ENCODE measurements at places on chromosomes 6 and 20.

DNA sequence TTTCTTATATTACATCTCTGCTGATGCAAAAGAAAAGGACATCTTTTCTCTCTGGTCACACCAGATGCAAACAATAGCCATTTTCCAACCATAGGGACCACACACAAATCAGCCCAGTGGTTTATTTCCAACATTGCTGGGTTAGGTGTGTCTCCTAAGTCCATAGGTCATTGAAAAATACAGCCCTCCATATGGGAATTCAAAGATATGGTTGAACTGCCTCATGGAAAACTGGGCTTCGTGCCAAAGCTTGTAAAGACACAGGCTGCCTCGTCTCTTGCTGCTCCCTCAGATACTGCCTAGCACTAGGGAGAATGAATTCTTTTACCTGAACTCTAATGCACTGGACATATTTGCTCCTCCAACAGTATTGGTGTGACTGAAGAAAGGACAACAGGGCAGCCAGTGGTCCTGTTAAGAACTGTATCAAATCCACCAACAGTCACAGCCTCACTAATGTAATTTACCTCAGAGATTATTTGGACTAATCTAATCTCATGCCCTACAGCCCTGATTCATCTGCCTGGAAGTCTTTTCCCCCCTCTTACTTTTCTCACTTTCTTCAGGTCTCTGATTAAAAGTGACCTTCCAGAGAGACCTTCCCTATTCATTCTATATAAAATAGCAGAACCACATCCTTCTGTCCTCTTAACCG, 48.3 kb upstream of the TBC1D32 start:
- DNase-seq, result no peak

- no peak for DNase-seq
Observed at GRCh38 chr6:43193929-43194328, 11.9 kb downstream of the CUL9 start.

- DNase-seq, result no peak
Observed at GRCh38 chr6:32151863-32152768, at the start of gene PRRT1. PRRT1 (minus strand) TSS chr6:32151939; CDS start chr6:32151827, 112 bp downstream.

- no peak for DNase-seq
Observed at GRCh38 chr6:132952986-132953385, 138.6 kb downstream of the RPS12 start.

DNA sequence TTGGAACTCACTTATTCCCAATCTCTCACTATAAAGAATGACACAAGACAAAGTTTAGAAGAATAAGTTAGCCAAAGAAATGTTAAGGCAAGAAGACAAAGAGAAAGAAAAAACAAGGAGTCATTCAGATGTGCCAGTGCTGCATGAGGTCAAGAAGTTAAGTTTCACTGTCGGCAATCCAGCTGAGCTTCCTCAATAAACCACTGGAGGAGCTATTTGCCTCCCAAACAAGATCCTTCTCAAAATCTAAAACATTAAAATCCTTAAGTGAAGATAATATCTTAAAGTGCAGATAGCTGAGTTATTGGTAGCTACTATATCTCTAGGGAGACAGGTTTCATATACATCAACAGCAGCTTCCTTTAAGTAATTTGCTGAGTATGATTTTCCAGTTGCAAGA, 512.3 kb downstream of the HDGFL1 start:
- DNase-seq, result no peak

- DNase-seq, result no peak
Observed at GRCh38 chr6:143583542-143584327, 72.2 kb upstream of the FUCA2 start.

DNA sequence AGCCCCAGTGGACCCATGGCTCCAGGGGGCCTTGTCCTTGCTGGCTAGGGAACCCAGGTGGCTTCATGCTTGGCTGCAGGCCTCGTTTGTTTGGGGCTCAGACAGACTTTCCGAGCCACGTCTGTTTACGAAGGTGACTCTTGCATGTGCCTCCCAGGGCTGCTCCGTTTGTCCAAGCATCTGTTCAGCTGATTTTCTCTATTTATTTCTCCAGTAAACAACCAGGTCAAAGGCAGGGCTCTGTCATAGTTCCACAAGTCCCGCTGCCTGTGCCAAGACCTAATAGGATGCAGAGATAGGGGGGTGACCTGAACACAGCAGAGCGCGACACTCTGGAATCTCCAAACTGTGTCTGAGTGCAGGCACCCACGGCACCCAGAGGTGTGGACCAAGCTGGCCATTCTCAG, 12.8 kb upstream of the SPO11 start:
- no peak for DNase-seq

- peak; percentile 55 for DNase-seq
Observed at GRCh38 chr6:2891768-2892170, 11.3 kb downstream of the SERPINB9 start.

DNA sequence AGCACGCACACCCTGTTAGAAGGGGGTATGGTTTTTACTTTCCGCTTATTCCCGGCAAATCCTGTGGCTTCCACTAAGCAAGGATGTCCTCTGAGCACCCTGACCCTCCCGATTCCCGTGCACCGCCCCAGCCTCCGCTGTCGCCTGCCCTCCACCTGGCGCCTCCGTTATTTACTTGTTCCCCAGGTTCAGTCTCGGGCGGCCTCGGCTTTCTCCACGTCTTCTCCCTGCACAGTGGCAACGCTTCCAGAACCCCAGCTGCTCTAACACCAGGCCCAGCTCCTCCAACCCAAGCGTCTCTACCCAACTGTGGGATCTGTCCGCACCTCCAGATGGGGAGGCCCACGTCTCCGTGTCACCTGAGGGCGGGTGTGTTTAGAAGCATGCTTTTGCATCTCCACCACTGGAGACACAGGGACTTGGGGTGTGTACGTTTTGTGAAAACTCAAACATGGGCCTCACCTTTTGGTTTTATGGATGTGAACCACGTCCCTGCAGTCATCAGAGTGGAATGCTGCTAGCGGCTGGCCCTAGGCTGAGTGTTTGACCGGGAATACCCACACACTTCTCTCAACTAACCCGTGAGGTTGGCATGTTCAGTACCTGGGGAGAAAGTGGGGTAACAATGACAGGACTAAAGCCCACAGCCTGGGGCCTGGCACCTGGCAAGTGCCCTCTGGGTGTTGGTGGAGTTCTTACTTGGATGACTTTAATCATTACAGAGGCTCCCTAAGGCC, 79.9 kb downstream of the THBS2 start:
- no peak for DNase-seq

- no peak for DNase-seq
Observed at GRCh38 chr6:102407886-102408741, 1014.6 kb downstream of the GRIK2 start.

DNA sequence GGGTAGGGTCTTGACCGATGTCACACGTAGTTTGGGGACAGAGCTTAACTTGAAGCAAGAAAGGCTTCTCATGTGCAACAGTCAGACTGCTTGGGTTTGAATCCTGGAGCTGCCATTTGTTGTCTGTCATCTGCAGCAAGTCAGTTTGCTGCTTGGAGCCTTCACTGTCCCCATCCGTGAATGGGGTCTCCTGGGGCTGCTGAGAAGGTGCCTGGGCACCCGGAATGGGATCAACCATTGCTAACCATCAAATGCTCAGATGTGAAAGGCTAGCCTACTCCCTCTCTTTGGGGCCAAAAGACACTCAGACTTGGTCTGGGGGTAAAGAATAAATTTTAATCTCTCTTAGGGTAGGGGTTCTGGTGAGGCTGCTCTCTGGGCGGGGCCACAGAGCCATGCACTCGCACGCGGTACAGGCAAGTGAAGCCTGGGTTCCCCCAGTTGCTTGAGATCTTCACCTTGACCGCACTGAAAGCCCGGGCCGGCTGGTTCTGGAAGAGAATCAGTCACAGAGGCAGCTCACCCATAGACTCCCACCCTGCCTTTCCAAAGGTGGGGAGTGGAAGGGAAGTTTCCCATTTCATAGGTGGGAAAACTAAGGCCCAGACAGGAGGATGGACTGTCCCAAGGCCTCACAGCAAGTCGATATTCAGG, 20.6 kb downstream of the SUN5 start:
- no peak for DNase-seq

GRCh38 chr6:33417128-33417902, 592 bp downstream of the CUTA start:
- DNase-seq, result no peak

GRCh38 chr20:24507182-24507853, 37.9 kb downstream of the SYNDIG1 start:
- DNase-seq, result no peak

GRCh38 chr6:68758559-68758958, 123.5 kb downstream of the ADGRB3 start:
- DNase-seq, result no peak

- DNase-seq, result no peak
Observed at GRCh38 chr20:21509597-21510371, 4.1 kb downstream of the NKX2-2 start.

DNA sequence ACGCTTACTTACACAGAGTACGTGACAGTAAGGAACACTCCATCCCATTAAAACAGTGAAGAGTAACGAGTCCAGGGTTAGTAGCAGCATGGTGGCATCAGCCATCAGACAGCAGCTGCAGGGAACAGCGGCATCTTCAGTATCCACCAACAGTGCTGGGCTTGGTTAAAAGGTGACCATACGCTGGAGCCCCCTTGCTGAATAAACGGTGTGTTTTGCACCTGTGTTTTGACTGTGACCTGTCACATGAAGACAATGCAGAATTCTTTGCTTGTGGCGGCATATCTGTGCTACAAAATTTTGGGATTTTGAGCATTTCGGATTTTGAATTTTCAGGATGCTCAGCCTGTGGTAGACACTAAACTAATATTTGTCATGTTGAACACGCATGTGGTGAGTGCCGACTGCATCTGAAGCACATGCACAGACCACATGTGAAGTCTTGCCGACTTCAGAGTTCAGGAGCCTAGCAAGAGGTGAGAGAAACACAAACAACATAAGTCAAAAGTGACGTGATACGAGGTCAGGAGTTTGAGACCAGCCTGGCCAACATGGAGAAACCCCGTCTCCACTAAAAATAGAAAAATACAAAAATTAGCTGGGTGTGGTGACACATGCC, 69.3 kb upstream of the FRMD1 start:
- no peak for DNase-seq

DNA sequence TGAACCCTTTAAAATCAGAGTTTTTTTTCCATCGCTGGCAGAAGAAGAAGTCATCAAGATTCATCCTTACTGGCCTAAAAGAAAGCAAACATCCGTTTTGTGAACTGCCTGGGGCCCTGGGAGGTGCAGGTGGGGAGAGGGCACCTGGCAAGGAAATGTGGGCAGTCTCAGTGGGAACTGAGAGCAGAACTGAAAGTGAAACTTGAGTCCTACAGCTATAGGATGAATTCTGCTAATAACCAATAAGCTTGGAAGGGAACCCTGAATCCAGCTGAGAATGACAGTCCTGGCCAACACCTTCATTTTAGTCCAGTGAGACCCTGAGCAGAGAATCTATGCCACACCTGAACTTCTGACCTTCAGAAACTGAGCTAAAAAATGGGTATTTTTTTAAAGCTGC, 130.1 kb upstream of the ASCC3 start:
- DNase-seq, result no peak

DNA sequence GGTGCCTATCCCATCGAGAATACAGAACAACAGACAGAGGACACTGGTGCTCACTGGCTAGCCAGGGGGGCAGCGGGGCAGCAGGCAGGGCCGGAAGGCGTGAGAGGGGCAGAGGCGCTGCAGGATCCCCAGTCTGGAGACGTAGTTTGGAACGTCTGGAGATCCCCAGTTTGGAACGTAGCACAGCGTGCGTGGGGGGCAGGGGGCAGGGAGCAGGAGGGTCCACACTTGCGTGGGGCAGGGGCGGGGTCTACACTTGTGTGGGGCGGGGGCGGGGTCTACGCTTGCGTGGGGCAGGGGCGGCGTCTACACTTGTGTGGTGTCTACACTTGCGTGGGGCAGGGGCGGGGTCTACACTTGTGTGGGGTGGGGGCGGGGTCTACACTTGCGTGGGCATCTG, 107.2 kb downstream of the DACT2 start:
- no peak for DNase-seq

GRCh38 chr6:106490436-106490835, 129.9 kb downstream of the CRYBG1 start:
- no peak for DNase-seq

DNA sequence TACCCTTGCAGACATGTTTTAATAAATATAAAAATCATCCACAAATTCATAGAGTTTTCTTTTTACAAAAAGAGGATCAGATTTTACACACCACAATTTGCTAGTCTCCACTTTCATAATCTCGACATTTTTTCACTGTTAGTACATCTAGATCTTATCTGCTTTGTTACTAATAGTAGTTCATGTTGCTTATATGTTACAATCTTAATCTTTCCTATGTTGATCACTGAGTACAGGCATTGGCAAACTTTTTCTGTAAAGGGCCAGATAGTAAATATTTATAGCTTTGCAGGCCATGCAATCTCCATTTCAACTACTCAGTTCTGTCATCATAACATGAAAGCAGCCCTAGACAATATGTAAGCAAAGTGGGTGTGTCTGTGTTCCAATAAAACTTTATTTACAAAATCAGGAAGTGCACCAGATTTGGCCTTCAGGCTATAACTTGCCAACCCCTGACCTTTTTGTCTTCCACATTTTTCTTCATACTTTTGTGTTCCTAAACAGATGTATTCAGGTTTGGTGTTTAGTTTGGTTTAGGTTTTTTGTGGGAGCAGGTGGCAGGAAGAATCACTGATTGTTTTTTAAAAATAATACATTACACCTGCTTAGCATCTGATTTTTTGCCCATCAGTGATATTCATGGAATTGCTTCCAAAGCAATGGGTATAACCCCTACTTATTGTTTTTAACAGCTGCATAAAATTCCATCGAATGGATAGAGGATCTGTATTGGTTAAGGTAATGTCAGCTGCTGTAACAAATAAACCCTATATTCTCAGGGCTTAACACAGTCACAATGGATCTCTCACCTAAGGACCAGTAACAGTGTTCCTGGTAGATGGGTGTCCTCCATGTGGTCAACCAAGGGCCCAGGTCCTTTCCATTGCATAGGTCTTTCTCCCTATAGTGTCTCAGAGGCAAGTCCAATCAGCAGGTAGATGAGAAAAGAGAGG, 61.2 kb downstream of the EYA2 start:
- no peak for DNase-seq

- DNase-seq, result no peak
Observed at GRCh38 chr6:110681543-110682459, 133.5 kb downstream of the CDK19 start.

GRCh38 chr6:107709341-107709740, 114.8 kb downstream of the SCML4 start:
- DNase-seq, result no peak

DNA sequence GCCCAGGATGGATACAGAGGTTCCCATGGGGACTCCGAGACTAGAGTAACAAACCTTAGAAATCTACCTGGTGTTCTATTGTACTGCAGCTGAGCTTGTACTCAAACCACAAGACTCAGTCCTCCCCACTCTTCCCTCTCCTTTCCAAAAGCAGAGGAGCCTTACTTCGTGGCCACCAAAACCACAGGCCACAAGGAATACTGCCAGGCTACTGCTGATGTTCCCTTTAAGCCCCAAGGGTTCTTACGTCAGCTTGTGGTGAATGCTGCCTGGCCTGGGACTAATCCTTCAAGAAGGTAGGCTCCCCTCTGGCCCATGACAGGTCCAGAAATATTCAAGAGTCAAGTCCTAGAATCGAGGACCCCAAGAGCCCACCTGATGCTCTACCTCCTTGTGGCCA, 10.5 kb upstream of the DEFB128 start:
- no peak for DNase-seq
